NCI-H1417 treated with DMSO at 0.1 percent for 48 hours (cell line): ENCODE measurements at places on chromosomes 11 and 22.
A peak's percentile ranks its signal among the peaks of the same experiment; 100 is the strongest.

- no peak for DNase-seq
Observed at GRCh38 chr11:7584910-7585309, 71.1 kb downstream of the PPFIBP2 start.

GRCh38 chr22:49582181-49582580 lies 245.5 kb downstream of the BRD1 start:
- no peak for DNase-seq

GRCh38 chr11:110100476-110101240 lies 7.5 kb downstream of the ZC3H12C start:
- DNase-seq: no peak

DNA sequence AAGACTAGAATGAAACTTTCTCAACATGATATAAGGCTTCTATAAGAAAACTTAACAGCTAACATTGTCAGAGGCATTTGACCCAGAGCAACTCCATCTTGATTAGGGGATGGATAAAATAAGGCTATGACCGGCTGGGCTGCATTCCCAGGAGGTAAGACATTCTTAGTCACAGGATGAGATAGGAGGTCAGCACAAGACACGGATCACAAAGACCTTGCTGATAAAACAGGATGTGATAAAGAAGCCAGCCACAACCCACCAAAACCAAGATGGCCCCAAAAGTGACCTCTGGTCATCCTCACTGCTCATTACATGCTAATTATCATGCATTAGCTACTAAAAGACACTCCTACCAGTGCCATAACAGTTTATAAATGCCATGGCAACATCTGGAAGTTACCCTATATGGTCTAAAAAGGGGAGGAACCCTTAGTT lies 135.2 kb downstream of the TTC28 start:
- no peak for DNase-seq

- DNase-seq: no peak
Observed at GRCh38 chr11:62208785-62209144, 292 bp downstream of the SCGB2A1 start.

DNA sequence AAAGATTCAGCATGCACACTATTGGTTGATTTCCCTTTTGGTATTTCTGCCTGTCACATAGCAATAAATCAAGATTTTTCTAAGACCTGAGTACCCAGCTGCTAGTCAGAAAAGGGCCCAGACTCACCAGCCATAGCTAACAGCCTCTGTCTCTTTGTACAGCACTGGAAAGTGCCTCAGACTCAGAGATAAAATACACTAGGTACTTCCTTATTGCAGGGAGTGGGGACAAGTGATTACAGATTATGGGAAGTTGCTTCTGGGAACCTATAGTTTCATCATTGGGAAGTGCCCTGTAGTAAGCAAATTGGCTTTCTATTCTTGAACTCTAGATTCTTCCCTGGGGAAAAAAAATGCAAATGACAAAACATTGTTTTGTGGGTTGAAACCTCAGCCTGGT lies at the start of gene CASP5:
TSS of gene CASP5 (minus strand) at position 166 of the 400 bp plus-strand sequence. CDS start at position 134, 32 bp downstream.
- no peak for DNase-seq

GRCh38 chr11:121762820-121763219 lies 310.1 kb upstream of the SORL1-AS1 start:
- peak; percentile 1 for DNase-seq

DNA sequence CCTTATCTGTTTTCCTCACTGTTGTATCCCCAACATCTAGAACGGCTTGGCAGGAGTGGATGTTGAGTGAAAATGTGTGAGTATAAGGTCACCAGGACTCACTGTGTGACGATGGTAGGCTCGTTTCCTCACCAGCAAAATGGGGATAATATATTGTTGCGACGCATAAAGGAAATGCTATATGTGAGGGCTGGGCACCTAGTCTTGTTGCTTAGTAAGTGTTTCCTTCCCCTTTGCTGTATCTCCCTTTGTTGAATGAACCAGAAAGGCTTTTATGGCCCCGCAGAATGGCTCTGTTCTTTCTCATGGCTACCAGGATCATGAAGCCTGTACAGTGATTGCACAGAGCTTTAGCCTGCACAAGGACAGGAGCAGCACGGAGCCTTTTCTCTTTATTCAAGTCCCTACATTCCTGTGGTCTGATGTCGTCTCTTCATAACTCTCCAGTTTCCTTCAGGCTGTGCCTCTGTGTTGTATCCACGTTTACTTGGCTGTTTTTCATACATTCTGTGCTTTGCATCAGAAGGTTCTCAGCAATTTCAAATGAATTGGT lies 5.4 kb downstream of the TNRC6B start:
- DNase-seq: no peak

- no peak for DNase-seq
Observed at GRCh38 chr11:21650961-21651360, 541.9 kb upstream of the ANO5 start.

DNA sequence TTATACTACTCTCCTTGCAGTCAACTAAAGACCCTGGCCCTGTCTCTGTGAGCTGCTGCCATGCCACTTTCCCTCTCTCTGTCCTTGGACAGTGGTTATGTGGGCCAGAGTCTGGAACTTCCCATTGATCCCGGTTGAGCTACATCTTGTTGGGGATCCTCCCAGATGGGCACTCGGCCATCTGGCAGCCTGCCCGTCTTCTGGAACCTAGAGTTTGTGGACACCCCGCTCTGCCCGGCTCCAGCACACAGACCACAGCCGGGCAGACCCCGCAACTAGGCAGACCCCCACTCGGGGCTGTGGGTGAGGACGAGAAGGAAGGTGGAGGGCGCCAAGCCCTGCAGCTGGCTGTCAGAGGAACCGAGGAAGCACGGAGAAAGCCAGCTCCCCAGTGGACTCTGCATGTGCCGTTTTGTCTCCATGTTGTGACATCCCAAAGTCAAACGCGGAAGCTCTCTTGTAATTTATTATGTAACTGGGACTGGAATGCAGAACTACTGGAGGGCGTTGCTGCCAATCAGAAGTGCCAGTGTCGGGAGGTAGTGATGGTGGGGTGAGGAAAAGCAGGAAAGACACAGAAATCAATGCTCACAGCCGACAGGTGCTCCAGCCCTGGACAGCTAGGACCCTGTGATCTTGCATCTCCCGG lies 207.7 kb downstream of the CEP164 start:
- DNase-seq: peak; percentile 65

GRCh38 chr11:2260491-2261364 lies 9.7 kb downstream of the ASCL2 start:
- no peak for DNase-seq

DNA sequence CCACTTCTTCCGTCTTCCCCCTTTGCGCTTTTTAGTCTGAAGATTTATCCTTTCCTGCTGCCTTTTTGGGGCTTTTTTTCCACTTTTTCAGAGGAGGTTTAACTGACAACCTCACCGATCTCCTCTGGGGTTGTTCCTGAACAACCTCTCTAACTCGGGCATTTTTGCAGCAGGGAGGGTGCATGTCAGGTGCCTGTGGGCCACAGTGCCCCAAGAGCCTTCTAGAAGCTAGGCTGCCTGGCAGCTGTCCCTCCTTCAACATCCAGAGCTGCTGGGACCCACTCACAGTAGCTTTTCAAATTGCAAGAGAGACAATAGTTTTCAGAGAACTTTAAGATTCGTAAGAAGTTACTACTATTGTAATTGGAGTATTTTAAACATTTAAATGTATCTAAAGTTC lies 1112.4 kb upstream of the CNTN5 start:
- DNase-seq: no peak

DNA sequence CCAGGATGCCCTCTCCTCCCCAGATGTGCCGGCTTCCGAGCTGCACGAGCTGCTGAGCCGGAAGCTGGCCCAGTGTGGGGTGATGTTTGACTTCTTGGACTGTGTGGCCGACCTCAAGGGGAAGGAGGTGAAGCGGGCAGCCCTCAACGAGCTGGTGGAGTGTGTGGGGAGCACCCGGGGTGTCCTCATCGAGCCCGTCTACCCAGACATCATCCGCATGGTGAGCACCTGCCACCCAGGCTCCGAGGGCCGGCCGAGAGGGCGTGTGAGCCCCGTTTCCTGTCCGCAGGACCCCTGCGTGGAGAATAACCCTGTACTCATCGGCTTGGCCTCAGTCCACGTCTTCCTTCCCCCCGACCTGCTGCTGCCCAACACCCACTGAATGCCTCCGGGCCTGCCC lies 2.2 kb downstream of the PPP2R5B start:
- DNase-seq: no peak

DNA sequence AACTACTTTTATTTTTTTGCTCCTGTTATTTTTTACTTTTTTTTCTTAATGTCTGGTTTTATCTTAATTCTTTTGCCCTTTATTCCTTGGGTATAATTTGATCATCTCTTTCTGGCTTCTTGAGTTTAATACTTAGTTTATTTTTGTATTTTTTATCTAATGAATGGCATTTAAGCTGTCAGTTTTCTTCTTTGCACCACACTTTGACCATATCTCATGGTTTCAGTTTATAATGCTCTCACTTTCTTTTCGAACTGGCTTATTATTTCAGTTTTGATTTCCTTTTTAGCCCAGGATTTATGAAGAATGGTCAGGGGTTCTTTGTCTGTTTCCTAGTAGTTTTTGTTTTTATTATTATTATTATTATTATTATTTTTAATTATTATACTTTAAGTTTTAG lies 48.3 kb downstream of the QSER1 start:
- no peak for DNase-seq

DNA sequence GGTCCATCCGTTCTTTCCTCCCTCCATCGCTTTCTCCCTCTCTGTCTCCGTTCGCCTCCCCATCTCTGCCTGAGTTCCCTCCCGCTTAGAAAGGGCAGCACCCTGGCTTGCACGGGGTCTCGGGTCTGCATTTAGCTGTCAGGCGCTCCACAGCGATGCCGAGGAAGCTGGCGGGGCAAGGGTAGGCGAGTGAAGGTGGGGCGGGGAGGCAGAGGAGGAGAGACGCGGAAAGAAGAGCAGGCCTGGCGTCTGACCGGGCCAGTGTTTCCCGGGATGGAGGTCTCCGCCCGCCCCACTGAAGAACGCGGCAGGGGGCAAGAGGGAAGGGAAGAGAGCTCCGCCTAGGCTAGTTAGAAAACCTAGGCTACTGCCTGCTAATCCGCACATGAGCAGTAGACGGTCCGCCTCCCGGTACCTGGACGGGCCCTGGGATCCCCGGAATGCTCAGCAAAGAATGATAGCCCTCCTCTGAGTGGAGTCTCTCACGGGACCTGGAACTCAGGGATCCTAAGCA lies 3922.5 kb upstream of the OR11H1 start:
- DNase-seq: no peak

GRCh38 chr11:40183073-40184064 lies 1276.1 kb downstream of the LRRC4C start:
- DNase-seq: no peak
